CMK (cell line): ENCODE measurements at places on chromosomes 7 and 10.

- DNase-seq = no peak
Observed at GRCh38 chr7:50591480-50592438, 26.6 kb upstream of the DDC start.

- DNase-seq = no peak
Observed at GRCh38 chr10:131667047-131667446, 233.8 kb upstream of the PPP2R2D start.

DNA sequence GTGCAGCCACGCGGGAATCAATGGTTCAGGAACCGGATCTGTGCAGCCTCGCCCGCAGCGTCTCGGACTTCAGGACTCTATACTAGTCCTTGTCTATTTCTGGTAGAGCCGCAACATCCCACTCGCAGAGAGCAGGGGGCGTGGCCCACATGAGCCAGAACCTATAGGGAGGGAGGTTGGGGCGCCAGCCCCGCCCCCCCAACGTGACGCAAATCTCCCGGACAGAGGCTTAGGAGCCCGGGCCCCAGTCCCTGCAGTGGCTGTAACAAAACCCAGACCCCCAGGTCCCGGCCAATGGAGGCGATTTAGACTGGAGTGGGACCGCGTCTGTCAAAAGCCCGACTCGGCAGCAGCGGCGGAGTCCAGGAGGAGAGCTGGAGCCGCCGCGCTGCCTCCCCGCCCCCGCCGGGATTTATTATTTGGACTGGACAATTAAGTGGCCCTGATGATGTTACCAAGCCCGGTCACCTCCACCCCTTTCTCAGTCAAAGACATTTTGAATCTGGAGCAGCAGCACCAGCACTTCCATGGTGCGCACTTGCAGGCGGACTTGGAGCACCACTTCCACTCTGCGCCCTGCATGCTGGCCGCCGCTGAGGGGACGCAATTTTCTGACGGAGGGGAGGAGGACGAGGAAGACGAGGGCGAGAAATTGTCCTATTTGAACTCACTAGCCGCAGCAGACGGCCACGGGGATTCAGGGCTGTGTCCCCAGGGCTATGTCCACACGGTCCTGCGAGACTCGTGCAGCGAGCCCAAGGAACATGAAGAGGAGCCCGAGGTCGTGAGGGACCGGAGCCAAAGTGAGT, at the start of gene NKX2-3:
TSS of gene NKX2-3 (plus strand) at position 256 of the 809 bp plus-strand sequence. CDS start at position 446, 190 bp downstream.
- DNase-seq = no peak

DNA sequence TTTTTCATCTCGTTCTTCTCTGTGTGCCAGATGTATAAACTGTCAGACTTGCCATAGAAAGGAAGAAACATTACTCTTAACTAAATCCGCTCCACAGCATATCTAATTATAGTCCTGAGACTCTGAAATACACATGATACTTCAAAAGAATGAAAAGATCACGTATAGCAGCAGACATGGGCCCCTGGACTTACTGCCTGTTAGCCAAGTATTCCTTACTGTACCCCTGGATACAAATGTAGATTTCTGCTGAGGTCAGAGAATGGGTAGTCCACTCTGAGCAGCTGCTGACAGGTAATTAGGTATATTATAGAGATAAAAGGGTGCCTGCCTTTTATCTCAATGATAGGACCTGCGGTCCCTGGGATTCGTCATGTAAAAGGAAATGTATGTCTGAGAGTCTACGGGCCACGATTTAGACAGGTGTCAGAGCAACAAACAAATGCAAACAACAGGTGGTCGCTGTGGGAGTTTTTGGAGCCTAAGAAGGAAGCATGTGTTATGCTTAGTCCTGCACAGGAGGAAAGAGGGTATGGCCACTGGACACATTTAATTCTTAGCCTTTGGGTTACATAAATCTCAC, 69.4 kb downstream of the VOPP1 start:
- no peak for DNase-seq

DNA sequence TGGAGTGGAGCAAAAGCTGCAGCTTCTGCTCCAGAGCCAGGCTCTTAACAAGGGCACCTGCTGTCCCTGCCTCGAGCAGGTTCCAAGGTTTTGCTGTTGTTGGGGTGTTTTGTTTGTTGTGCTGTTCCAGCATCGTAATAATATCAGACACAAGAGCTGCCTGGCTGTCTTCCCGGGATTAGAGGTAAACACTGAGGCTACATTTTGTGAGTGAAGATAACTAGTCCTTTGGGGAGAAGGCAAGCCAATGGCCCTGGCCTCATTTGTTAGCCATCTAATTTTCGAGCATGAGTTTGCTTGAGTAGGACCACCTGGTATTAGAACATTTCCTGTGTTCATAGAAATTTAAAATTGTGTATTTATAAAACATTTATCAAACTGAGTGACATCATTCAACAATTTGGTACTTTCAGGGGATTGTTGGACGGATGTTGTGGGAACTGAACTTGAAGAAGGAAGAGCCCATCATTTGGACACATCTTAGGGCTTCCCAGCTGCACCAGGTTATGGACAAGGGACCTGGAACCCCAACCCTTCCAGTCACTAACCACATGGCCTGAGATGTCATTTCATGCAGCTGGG, 555.0 kb downstream of the TNS3 start:
- no peak for DNase-seq

- no peak for DNase-seq
Observed at GRCh38 chr10:36017137-36017536, 375.0 kb upstream of the FZD8 start.

DNA sequence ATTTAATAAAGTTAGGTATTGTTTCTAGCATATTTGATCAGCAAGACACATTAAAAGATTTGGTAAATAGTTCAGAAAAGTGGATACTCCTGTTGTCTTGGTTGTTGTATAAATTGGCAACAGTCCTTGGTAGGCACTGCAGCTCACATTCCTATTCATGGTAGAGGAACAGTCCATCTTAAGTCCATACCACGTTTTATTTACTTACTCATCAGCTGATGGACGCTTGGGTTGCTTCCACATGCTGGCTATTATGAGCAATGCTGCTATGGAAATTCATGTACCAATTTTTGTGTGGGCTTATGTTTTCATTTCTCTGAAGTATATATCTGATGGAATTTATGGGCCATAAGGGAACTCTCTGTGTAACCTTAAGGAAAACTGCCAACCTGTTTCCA, 43.3 kb downstream of the C10orf120 start:
- no peak for DNase-seq

- no peak for DNase-seq
Observed at GRCh38 chr10:100340948-100341847, 5.8 kb upstream of the SCD start.

DNA sequence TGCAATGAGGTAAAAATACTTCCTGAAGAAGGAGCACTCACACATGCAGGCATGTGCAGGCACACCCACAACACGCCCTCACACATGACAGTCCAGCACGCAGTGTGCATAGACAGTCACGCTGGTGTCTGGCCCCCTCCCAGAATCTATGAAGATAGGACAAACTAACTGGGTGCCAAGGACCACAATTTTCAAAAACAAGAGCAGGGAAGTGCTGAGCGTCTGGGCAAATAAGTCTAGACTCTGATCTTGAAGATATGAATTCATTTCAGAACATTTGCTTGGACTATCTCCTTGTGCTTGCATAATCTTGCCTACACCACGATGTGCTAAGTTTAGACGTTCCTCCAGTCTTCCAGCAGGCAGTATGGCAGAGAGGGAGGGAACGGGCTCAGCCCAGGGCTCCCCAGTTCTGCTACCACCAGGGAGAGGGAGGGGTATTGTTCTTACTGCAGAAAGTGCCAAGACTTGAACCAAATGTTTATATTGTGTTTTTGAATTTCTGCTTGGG, 276.5 kb upstream of the KLF6 start:
- no peak for DNase-seq

GRCh38 chr10:43409385-43410109, 561 bp upstream of the HNRNPF start:
- DNase-seq = no peak
